ENCODE measurements at places on chromosomes 7 and 10.

GRCh38 chr10:94680544-94680943 is 3.0 kb upstream of the CYP2C18 start:
- no peak for DNase-seq

DNA sequence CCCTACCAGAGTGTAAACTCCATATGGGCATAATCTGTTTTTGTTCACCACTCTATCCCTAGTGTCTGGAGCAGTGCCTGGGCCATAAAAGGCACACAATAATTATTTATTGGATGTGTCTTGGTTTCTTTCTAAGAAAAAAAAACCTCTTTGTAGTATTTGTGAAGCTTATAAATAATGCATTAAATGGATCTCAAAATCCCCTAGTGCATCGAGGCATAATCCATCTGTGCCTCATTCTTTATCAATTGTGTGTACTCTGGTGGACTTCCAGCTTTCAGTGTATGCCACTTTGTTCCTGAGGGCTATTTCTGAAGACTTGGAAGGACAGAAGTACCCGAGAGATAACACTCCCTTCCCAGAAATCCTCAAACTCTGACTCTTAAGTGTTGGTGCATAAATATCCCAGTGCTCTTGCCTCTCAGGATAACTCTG is 255.0 kb upstream of the PHYHIPL start:
- DNase-seq, result no peak

DNA sequence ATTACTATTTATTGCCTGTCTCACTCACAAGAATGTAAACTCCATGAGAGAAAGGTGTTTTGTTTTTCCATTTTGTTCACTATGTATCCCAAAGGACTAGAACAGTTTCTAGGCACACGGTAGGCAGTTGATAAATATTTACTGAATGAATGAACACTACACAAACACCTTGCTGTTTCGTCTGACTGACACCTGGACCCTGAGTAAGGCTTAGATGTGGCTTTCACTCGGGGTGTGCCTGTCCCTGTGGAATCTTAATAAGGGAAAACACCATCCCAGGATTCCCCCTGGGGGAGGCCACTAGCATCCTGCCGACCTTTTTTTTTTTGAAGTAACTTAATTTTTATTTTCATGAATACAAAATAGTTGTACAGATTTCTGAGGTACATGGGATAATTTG is 66.6 kb upstream of the STEAP1B start:
- no peak for DNase-seq

DNA sequence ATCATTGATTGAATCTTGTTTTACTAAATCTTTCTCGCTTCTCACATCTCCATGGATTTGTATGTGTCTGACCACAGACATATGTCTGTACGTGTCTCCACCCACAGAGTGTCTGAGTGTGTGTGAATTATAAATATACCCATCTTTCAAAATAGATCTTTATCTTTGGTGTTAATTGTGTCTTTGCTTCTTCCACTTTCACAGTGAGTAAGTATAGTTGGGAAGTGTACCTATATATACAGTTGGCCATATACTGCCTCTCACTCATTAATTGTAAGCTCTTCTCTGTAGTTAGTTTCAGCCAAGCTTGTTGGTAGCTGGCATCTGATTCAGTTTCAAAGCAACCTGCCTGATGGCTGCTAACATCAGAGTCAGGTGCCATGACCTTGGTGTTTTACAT is 18.4 kb downstream of the EEPD1 start:
- no peak for DNase-seq

- DNase-seq, result no peak
Measured at GRCh38 chr7:133461421-133461820, 208.5 kb downstream of the EXOC4 start.
